Mammary epithelial cell (primary cell): ENCODE measurements at places on chromosomes 1 and 21. TPM values are rescaled to one million over a fixed set of nuclear protein-coding genes. Genes with fewer than 3 reads are reported as not detected.

DNA sequence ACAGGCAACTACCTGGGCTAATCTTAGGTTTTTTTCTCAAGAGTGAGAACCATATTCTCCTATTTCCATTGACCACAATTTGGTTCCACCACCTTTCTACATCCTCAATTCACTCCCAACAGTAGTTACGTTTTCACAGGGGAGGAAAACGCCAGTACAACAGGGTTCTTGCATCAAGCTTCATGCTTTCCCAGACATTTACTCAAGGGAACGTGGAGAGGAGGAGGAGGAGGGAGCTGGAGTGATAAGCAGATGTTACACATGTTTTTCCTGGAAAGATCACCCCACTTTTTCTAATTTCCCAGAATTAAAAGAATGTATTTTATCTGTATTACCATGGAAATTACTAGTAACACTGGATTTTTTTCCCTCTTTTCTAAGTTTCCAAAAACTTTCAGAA lies 58.3 kb downstream of the RGS5 start:
- DNase-seq: no peak

Gene SH2D5
- 65.3 and 98.3 TPM in 2 replicates for total RNA-seq

DNA sequence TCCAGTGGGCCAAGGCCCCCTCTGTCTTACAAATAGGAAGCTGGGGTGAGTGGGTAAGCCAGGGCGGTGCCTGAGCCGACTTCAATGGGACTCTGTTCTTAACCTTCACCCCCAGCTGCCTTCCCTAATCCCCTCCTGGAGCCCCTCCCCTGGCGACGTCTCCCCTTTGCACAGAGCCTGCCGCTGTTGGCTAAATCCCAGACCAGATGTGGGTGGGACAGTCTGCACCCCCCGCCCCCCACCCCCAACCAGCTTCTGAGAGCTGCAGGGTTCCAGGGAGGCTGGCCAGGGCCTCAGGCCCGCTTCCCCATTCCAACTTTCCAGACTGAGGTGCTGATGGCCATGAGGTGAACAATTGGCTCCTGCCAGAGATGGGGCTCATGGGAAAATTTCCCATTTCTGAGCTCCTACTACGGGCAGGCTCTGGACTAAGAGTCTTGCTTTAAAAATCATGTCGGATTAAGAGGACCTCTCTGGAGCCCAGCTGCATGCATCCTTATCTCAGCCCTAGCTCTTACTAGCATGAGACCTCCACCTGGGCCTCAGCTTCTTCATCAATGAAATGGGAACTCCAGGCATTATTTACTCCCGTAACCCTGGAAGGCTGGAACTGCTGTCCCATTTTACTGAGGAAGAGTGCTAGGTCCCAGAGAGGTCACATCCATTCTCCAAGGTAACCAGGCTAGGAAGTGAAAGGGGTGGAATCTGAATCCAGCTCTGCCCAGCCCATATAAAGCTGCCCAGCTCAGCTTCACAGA lies 6.4 kb downstream of the COL8A2 start:
- DNase-seq: no peak

GRCh38 chr1:48777219-48777895 lies 666 bp upstream of the BEND5 start:
- no peak for DNase-seq

- DNase-seq: no peak
These were observed 735.4 kb downstream of the PTPRU start for GRCh38 chr1:29971703-29972102.

Gene CCDC30
- total RNA-seq: 1.8 TPM

Gene ZNF683
- not detected for total RNA-seq

GRCh38 chr21:32184485-32184884 lies 94.4 kb downstream of the MIS18A start:
- no peak for DNase-seq

GRCh38 chr1:153959454-153959853 lies 1.0 kb upstream of the CRTC2 start:
- no peak for DNase-seq

DNA sequence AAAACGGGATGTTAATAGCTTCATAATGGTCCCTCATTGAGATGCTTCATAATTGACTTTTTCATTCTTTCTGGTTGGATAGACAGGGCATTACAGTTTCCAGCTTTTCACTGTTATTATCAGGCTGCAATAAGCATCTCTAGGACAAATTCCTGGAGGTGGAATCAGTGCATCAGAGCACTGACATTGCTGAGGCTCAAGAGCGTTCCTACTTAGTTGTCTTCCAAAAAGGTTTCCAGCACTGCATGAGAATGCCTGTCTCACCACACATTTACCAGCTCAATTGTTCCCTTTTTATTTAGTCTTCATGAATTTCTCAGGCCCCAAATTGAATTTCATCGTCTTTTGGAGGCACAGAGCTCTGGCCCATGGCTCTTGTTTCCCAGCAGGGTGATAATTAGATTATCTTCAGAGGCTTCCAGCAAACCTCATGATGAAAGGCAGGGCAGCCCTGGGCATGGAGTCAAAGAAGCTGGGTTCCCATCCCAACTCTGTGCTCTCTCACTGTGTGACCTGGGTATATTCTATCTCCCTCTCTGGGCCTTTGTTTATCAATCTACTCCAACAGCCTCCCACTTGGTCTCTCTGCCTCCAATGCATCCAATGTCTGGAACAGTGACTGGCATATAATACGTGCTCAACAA lies 451.4 kb downstream of the PTPRU start:
- DNase-seq: no peak

- DNase-seq: no peak
These were observed 1.4 kb downstream of the CD1A start for GRCh38 chr1:158255656-158256055.

Gene SH2D1B
- total RNA-seq: not detected in 2 replicates

- DNase-seq: no peak
These were observed 17.3 kb downstream of the BCAS2 start for GRCh38 chr1:114564141-114564540.

DNA sequence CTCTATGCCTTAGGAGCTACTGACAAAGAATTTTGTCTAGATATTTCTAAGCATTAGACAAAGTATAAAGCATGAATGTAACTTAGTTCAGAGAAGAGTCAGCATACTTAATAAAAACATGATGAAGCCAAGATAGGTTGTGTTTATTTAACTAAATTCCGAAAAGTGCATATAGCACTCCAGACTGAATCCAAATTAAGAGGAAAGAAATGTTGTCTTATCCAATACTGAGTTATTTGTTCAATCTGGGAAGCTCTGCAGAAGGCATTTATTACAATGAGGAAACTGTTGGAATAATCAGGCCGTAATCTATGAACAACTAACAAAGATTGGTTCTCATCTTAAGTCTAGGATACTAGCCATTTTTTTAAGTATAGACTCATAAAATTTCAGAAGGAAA lies 100.2 kb downstream of the TNFSF18 start:
- no peak for DNase-seq

- no peak for DNase-seq
These were observed 16.5 kb upstream of the UTS2 start for GRCh38 chr1:7869136-7869920.
